Dermis microvascular lymphatic vessel endothelial cell (primary cell): ENCODE measurements at places on chromosomes 4 and X. TPM values are rescaled to one million over a fixed set of nuclear protein-coding genes. Genes with fewer than 3 reads are reported as not detected.

The LIMCH1 gene
- total RNA-seq, result 17.3 and 25.4 TPM in 2 replicates

The NEIL3 gene
- 2.3 and 3.9 TPM in 2 replicates for total RNA-seq

The IDS gene
- total RNA-seq, result 12.8 and 25.7 TPM in 2 replicates

The SHROOM3 gene
- 0.13 TPM in 2 replicates for total RNA-seq

The TCP11X1 gene
- total RNA-seq, result not detected in 2 replicates

The PRR32 gene
- not detected in 2 replicates for total RNA-seq

The UCHL1 gene
- total RNA-seq, result 24.9 and 49.9 TPM in 2 replicates

The UNC5C gene
- total RNA-seq, result not detected in 2 replicates

The TENM3 gene
- 10.3 and 43.6 TPM in 2 replicates for total RNA-seq
